Naive thymus-derived CD4-positive, alpha-beta T cell (primary cell): ENCODE measurements at places on chromosomes 16 and 17.

DNA sequence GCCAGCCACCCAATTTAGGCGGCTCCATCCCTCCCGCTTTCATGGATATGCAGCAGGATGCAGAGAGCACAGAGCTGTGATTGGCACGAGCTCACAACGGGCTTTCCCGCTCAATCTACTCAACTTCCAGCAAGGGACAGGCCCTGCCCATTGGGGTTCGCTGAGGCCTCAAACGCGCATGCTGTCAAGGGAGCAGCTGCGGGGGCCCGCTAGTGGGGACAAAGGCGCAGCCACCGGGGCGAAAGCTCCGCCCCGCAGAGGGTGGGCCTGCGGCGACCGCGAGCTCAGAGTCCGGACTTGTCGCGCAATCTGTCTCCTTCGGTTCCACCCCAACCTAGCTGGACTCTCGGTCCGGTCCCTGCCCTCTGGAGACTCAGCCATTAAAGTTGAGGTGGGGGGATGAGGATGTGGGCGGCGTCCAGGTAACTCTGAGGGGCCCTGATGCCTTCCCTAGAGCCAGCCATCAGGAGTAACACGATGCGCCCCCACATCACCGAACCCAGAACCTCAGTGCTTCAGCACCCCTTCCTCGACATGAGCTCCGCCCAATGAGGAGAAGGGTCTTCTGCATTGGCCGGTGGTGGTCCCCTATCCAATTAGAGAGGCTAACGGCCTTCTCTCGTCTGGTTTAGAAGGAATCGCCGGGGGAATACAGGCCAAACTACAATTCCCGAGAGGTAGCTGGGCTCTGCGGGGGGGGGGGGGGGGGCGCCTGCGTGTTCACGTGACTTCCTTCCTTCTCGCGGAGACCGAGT lies 489 bp upstream of the NFATC3 start:
- peak; percentile 77 for DNase-seq

DNA sequence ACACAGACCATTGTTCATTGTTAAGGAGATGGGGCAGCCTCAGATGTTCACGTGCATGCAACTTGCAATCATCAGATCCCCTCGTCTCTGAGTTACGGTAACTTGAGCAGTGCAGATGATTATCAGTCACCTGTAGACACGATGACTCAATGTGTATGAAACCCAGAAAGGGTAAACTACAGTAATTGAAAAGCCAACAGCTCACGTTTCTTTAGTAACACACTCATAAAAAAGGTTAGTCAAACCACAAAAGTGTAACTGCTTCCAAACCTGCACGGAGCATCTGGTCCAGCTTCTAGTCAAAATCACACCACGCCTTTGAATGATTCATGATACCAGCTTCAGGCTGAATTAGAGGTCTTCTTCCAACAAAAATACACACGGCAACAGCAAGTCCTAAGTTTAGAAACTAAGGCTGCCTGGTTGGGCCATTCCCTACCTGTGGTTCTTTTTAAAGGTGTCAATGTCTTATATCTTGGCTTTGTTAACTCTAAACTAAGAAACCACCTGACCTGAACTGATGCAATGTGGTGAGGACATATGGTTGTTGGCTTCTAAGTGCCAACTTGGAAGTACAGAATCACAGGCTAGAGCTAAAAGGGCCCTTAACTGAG lies 32.3 kb downstream of the GRB7 start:
- peak; percentile 81 for DNase-seq

DNA sequence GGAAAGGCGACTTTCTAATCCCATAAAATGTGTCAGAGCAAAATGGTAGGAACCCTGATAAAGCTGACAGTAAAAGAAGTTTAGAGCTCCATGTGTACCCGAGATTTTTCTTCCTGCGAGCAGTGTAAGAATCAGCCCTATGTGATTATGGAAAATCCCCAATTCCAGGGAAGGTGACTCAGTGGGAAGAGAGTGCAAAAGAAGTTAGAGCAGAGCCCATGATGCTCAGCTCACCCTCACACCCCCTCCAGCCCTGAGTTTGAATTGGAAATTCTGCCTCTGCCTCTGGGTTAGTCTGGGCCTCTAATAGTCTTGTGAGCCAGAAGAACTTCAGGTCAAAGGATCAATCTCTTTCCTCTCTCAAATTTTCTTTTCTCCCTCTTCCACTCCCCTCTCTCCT lies 12.5 kb downstream of the C17orf78 start:
- DNase-seq, result no peak

- DNase-seq, result no peak
Observed at GRCh38 chr17:39636587-39636926, 387 bp upstream of the STARD3 start.

GRCh38 chr16:54080524-54081008 lies 206.0 kb downstream of the IRX3 start:
- no peak for DNase-seq

DNA sequence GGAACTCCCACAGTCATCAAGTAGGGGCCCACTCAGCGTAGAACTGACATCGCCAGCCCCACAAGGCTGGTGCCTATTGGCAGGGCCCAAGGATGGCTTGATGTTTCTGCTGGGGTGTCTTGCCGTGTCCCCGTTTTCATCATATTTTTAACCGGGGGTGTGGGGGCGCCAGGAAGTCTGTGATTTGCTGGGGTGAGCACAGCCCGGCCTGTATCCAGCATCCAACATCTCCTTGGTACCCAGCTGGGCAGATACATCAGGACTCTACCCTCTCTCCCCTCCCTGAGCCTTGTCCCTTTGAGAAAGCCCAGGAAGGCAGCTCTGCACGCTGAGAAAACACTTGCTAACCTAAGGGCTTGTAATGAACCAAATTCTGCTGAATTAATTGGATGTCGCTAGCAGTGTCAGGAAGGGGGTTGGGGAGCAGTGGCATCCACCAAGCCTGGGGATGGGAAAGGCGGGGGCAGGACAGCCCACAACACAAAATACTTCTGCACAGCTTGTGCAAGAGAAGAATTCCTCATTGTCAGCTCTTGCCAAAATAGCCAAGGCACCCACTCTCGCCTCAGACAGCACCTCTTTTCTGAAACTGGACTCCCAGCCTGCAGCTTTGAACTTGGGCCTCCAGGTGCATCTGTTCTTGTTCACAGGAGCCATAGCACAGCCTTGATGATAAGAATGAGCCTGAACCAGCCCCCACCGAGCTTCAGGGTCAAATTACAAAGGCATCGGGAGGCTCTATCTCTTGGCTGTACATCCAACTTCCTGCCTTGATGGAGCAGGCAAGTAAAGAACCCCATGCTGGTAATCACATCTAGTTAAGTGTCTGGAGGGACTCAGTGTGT lies 63.7 kb upstream of the LYRM9 start:
- no peak for DNase-seq
